Stimulated activated CD8-positive, alpha-beta memory T cell treated with anti-CD3 and anti-CD28 coated beads, Interleukin-4, amount 100 ng/mL, for 1 hour (primary cell): ENCODE measurements at places on chromosomes 4 and X.

DNA sequence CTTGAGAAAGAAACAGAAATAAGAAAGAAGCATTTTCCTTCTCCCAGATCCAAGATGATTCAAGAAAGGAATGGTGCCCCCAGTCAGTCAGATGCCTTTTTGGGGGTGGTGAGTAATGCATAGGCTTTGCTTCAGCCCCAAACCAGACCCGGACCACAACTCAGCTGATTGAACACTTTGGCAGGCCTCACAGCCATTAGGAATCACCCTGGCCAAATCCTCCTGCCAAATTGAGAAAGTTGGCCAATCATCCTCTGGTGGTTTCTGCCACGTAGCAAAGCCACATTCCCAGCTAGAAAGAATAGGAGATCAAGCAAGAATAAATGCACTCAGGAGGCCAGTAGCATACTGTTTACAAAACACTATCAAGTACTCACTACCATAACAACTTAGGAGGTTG lies 33.7 kb downstream of the FRMD7 start:
- no peak for DNase-seq

DNA sequence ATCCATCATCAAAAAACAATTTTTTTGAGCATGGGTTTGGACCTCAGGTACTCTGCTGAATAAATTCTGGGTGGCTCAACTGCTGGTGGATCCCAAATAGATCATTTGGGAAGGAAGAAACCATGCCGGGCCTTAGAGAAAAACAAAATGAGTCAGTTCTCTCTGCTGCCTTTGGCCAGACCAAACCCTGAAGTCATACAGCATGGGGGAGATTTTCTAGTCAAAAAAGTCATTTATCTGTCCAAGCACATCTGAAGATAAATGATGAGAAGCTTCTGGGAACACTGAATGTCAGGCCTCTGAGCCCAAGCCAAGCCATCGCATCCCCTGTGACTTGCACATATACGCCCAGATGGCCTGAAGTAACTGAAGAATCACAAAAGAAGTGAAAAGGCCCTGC lies 261.4 kb downstream of the DHX15 start:
- DNase-seq: no peak

GRCh38 chrX:14363728-14364127 lies 165.6 kb upstream of the GLRA2 start:
- DNase-seq: no peak

DNA sequence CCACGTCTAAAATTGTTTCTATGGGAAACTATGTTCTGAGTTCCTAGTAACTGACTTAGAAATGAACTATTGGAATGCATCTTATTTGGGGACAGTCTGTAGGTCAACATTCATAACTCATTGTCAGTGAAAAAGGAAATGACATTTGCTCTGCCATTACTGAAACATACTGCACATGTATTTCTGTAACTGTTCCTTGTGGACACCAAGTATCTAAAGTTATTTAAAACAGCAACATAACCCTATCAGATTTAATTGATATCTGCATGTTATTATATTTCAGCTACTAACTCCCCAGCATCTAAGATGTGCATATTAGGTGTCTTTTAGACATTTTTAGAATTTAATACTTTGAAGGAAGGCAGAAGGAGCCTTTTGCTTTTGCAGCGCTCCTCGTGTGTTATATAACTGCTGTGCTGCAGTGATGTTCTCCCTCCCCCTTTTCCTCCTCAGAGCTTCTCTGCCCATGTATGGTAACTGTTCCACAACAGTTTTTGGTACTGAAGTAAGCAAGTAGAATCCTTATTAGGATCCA lies 37.2 kb upstream of the TMEM131L start:
- no peak for DNase-seq

- no peak for DNase-seq
Measured at GRCh38 chr4:57462843-57463242, 352.7 kb upstream of the IGFBP7 start.

DNA sequence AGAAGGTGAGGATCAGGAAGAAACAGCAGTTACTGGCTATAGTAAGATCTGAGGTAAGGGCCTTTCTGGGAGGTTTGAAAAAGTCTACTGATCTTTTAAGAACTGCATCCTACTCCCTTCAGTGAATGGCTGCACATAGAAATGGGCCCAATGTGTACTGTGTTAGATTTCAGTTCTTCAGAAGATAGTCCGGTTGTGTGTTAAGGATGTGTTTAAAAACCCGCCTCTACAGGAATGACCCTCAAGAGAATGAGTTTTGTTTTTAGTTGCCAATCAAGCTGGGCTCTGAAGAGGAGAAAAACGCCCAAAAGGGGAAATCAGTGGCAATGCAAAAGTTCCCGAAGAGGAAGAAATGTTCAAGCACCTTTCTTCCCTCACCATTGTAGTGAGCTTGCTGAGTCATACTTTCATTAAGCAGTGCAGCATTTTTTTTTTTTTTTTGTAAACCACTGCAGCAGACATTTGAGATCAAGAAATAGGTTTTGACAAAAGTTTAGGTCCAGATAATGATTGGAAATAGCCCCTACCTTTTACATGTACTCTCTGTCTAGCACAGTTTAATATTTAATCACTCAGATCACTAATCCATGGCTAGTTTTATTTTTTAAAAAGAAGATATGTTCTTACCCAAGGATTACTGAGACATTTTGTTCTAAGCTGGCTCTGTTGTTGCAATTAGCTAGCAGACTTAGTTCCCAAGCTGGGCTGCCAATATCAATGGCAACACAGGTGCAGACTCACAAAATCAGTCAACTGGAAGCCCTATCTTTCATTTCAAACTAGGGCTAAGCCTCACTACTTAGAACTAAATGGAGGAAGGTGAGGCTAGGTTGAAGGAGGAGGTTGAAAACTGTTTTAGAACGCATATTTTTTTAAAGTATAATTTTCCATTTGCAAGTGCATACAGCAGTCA lies 7.0 kb upstream of the TRPC5OS start:
- DNase-seq: no peak

DNA sequence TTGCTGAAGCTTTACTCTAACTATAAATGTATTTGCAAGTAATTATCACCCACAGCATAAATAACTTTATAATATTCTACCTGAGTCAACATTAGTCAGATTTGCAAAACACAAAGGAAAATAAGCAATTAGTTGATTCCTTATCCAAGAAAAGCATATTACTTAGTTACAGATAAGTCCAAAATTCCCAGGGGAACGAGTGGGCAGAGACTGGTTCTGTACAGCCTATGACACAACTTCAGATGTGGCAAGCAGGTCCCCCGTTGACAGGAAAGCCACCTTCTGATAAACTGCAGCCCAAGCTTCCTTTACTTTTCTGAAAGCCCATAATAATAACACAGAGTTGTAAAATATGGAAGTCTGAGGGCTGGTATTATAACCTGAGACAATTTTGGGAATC lies 62.4 kb upstream of the NDP start:
- DNase-seq: no peak
